Left cardiac atrium (tissue), 4 donors: ENCODE measurements at places on chromosomes 4 and X. TPM values are rescaled to one million over a fixed set of nuclear protein-coding genes. Genes with fewer than 3 reads are reported as not detected.

DNA sequence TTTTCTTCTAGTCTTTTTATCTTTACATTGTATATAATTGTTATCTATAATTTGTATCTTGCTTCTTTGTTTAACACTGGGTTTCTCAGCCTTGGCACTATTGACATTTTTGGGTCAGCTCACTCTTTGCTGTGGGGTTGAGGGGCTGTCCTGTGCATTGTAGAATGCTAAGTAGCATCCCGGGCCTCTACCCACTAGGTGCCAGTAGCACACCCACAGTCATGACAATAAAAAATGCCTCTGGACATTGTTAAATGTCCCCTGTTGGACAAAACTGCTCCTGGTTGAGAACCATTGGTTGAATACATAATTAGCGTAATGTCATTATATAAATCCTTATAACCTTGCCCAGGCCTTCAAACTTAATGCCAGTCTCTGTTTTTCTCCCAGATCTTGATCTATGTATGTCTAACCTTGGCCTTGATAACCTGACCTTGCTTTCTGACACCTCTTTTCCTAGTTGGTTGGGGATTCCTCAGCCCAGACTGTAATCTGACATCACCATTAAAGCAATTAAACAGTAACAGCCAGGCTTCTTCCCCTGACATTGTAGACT lies 46.1 kb downstream of the DCX start:
- no peak for DNase-seq

GRCh38 chr4:188783606-188784160 lies 644.4 kb downstream of the TRIML1 start:
- no peak for DNase-seq

DNA sequence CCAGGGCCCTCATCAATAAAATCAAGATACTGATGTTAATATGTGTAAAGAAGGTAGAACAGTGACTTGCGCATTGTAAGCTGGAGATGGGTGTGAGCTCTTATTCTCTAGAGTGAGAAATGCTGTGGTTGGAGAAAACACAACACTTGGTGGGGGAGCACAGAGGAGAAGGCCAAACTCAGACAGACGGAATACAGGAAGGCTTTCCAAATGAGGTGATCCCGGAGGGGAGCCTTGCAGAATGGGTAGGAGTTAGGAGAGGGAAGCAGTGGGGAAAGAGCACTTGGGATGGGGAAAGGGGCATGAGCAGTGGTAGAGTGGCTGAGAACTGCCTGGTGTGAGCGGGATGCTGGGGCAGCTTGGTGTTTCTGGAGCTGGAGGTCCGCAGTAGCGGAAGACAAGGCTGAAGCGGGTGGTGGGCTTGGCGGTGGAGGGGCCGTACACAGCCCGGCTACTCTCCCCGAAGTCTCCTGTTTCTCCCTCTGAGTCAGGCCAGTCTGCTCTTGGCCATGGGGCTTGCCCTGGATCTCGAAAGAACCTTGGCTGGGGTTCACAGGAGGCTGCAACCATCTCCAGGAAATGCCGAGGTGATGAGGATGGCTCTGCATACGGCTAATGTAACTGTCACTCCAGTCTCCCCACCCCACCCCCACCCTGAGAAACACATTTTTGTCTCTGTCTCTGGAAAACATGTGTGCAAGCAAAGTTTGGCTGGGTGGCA lies 11.3 kb upstream of the PLAC1 start:
- peak; percentile 31 for DNase-seq

DNA sequence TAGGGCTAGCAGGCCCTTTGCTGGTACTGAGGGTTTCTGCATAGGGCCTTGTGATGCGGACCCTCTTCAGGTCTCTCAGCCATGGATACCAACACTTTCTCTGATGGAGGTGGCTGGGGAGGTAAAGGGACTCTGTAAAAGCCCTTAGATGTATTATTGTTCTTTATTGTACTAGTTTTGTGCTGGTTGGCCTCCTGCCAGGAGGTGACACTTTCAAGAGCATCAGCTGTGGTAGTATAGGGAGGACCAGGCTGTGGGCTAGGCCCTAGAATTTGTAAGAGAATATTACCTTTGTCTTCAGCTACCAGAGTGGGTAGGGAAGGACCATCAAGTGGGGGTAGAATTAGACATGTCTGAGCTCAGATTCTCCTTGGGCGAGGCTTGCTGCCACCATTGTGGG lies 936.3 kb downstream of the CENPC start:
- DNase-seq = no peak

GRCh38 chr4:6917461-6918271 lies 8.0 kb downstream of the TBC1D14 start:
- DNase-seq = peak; percentile 75

GRCh38 chr4:32435308-32435707 lies 1715.1 kb downstream of the PCDH7 start:
- no peak for DNase-seq

DNA sequence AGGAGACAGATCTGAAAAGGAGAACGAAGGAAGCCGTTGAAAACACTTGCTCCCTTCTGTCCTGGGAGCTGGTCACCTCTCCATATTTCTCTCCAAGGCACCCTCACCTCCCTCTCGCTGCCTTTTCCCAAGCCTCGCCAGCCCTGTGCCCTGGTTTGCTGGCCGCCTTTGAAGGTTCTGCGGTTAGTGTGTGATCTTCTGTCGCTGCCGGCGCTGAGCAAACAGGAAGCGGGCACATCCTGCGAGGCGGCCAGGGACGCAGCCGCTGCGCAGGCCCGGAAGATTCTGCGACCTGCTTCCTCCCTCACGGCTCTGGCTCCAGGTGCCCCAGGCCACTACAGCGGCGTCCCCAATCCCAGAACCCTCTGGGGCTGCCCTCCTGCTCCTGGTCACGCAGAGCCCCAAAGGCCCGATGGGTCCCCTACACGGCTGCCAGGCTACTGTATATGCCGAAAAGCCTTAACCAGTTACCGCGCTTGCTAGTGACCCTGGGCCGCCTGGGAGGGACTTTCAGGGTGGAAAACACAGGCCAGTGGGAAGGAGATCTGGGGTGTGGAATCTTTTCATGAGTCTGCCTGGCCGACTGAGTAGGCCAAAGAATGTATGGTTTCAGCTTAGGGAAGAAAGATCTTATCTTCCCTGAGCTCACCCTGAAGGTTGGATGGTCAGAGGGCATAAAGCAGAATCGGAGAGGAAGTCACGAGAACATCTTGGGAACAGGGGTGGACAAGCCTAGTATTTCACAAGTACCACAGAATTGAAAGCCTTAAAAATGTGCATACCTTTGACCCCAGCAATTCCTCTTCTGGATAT lies 2.3 kb upstream of the SASH3 start:
- peak; percentile 52 for DNase-seq

DNA sequence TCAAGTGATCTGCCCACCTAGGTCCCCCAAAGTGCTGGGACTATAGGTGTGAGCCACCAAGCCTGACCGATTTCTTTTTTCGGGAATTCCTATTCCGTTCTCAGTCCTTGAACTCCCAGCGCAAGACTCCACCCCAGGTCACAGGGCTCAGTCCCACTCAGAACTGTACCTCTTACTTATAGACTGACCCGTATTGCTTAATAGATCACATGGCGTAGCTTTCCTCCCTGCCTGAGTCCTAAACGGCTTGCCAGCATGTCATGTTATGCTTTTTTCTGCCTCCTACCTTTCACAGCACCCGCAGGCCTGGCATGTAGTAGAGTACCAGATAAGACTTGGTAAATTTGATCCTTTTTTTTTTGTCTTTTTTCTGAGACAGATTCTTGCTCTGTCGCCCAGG lies 22.4 kb downstream of the SAT1 start:
- DNase-seq = no peak

GRCh38 chr4:139044291-139044690 lies 28.7 kb downstream of the NOCT start:
- DNase-seq = no peak

DNA sequence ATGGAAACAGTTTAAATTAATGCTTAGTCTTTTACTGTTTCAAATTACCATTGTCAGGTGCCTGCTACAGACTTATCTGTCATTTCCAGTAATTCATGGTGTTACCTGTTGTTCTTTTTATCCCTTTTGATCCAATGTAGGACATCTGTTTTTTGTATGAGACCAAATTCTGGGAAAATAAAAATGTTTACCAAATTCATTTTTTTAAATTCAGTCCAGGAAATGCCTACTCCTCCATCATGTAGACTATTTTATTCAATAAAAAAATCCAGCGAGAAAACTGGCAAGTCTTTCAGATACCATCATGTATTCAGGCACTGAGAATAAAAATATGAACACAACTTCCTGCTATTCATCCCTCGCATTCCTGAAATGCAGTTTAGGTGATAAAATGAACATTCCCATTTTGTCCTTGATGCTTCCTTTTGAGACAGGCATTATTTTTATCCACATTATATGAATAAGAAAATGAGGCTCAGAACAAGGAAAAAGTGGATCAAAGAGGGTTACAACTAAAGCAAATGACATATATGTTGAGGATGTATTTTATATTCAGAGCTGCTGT lies 584.2 kb downstream of the SPRY1 start:
- no peak for DNase-seq

GRCh38 chrX:147899379-147900114 lies 12.2 kb upstream of the FMR1 start:
- no peak for DNase-seq

DNA sequence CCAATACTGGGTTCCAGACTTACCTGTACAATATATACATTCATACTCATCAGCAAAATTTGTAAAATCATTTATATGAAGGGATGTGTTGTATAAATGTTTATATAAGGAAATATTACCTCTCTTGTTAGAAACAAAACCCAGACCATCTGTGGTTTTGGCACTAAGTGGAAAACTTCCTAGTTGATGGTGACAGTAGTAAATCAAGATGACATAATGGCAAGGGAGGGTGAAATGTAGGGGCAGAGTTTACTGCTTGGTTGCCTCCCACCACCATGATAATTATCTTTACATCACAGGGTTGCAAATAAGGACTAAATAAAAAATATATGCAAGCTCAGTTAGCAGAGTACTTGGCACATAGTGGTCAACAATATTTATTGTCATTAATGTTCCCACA lies 365.3 kb upstream of the TEX13C start:
- DNase-seq = no peak

DNA sequence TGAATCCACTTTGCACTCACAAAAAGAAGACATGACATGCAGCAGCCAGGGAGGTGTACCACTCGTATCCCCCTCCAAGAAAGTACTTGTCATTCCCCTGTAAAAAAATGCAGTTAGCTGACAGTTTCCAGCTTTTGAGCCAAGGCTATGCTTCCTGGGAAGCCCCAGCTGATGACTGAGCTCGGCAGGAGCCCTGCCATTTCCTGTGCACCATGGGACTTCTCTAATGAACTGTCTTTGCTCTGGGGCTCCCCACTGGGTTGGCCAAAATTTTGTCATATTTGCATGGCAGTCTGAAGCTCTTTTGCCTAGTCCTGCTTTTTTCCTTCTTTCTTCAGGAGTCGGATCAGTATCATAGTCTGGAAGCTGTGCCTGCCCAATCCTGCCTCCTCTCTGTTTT lies 104.5 kb upstream of the MAOA start:
- no peak for DNase-seq

DNA sequence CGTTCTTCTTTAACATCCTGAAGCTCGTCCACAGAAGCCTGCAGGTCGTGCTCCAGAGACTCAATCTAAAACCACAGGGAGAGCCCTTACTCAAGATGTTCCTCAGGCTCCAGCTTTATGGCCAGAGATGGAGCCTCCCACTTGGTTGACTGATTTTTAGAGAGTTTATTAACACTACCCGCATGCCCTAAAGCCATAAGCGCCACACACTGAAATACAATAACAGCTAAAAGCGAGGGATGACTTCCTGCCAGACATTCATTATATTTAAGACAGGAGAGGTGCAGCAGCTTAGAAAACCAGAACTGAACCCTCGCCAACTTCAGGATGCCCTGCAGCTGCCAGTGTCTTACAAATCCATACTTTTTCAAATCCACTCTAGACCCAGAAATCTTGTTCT lies 42.0 kb downstream of the SOD3 start:
- no peak for DNase-seq

DNA sequence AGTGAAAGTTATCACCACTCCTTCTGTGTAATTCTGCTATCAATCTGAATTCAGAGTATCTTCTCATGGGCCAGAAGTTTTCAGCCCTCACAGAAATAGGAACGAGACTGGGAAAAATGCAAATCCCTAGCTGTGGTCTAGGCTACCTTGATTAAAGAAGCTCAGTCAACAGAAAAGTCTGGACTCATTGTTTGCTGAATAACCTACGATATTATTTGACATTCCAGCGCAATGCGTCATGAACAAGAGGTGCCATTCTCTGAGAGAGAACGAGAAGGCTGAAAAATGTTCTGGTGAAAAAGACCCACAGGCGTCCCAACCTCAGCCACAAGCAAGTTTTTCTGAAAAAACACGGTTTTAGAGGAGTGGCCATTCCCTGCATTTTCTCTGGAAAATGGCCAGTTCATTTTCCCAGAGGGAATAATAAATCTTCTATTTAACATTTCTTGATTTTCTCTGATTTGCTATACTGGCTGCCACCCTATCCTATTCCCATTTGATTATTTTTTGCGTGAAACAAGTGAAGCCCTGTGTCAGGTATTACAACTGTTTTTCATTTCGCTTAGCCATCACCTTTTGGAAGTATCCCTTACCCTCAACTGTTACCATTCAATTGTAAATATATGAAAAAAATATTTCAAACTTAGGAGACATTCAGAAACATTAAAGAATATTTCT lies 1117.6 kb upstream of the PRKX start:
- DNase-seq = no peak

GRCh38 chrX:103275947-103276567 lies 493 bp downstream of the TCEAL5 start:
- DNase-seq = no peak

DNA sequence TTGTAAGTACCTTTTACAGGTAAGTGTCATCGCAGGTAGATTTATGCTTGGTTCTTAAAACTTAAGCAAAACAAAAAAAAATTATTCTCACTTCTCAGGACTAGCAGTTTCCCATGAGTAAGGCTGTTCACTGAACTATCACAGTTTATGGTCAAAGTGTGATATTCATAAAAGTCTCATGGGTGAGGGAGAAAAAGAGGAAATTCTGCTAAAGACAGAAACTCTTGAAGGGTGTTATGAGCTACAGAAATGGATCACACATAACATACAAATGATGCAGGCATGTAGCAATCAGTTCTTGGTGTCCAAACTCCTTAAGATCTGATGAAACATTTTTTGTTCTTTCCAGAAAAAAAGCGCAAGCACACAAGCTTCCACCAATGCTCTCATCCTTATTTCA lies 8.5 kb downstream of the RAB9A start:
- DNase-seq = no peak

- no peak for DNase-seq
Observed at GRCh38 chrX:133888984-133889383, 96.4 kb downstream of the GPC3 start.

DNA sequence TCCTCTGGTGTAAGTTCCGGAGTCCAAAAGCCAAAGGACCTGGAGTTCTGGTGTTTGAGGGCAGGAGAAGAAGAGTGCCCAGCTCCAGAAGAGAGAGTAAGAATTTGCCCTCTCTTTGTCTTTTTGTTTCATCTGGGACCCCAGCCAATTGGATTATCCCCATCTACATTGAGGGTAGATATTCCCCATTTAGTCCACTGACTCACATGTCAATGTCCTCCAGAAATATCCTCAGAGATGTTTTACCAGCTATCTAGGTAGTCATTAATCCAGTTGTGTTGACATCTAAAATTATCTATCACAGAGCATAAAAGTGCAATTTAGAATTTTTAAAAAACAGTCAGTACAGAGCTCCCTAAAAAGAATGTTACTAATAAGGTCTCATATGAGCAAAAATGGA lies 132.9 kb upstream of the TMEM47 start:
- DNase-seq = no peak

The TRPC3 gene
- total RNA-seq = 0.99 TPM

The ZNF718 gene
- total RNA-seq = 4.0 TPM

The TSC22D3 gene
- total RNA-seq = 119 TPM

The RASGEF1B gene
- 6.8 TPM for total RNA-seq

The ARHGEF38 gene
- not detected for total RNA-seq

The SLC10A3 gene
- total RNA-seq = 18.4 TPM

The TAF7L gene
- total RNA-seq = 0.15 TPM

The RAB39B gene
- total RNA-seq = 0.27 TPM

The FGG gene
- total RNA-seq = 0.42 TPM

The RBMXL3 gene
- total RNA-seq = not detected

The F8A2 gene
- total RNA-seq = not detected
